ENCODE measurements at places on chromosomes 6 and 20.

GRCh38 chr20:13401596-13401995, 180.5 kb downstream of the ISM1 start:
- DNase-seq: no peak

GRCh38 chr6:167146977-167147376, 10.8 kb downstream of the GPR31 start:
- no peak for DNase-seq

- DNase-seq: no peak
Measured at GRCh38 chr6:111477481-111477938, 5.5 kb downstream of the REV3L start.

GRCh38 chr6:14804785-14805210, 441.1 kb upstream of the JARID2 start:
- DNase-seq: peak; percentile 96

DNA sequence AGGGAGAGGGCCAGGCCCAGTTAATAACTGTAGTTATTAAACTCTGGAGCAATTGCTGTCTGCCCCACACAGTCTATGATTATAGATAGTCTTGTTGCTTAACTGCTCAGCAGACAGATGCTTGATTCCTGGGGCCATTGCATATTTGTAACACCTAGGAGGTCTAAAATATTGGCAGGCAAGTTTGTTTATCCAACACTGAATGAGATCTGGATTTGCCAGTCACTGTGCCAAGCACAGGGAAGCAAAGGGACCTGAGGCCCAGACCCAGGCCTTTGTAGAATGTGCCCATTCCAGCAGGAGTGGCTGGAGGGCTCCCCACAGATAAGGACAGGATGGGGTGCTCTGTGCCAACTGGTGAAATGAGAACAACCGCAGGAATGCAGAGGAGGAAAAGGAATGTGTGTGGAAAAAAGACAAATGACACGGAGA, 17.6 kb upstream of the ENTPD6 start:
- peak; percentile 6 for DNase-seq

- DNase-seq: no peak
Measured at GRCh38 chr6:21143645-21144044, 449.9 kb upstream of the SOX4 start.

DNA sequence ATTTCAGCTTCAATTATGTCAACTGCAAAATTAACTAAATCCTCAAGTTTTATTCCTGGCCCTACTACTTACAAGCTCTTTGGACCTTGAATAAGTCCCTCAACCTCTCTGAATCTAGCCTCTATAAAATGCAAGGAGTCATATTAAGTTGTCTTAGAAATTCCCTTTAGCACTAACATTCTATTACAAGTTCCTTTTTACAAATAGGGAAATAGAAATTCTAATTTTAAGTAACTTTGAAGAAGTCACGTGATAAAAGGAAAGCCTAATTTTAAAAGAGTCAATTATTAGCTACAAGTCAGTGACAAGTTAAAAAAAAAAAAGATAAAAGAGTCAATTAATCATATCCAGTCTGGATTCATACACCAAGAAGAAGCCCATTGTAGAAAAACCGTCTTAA, 24.6 kb upstream of the GTF3C6 start:
- DNase-seq: no peak

DNA sequence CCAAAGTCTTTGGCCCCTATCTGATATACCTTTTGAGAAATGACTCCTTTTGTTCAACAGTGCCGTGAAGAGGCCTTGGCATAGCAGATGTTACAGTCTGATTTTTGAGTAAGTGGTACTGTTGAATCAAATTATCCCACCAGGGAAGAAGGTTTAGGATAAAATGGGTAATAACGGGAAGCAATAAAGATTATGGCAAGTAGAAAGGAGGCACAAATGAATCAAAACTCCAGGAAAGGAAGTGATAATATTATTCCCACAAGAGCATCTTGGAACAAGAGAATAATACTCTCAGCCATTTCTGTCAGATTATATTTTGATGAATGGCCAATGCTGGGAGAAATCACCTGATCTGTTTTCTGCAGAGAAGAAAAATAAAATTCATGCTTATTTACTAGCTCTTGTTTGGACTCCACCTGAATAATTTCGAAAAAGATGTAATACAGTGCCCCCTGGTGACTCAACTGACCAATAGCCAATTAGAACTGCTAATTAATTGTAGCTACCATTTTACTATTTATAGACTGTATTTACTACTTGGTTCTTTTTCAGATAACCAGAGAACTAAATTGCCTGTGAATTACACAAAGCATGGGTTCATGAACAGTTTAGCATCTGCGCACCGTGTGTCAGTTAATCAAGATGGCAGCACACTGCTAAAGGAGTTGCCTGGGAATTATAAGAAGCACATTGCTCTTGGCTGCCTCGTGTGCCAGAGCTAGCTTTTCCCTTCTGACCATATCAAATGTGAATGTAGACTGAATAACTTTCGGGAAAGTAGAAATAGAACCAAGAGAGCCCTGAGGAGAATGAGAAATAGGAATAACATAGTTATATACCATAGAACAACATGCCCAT, 78.5 kb upstream of the TRDN start:
- DNase-seq: peak; percentile 6

DNA sequence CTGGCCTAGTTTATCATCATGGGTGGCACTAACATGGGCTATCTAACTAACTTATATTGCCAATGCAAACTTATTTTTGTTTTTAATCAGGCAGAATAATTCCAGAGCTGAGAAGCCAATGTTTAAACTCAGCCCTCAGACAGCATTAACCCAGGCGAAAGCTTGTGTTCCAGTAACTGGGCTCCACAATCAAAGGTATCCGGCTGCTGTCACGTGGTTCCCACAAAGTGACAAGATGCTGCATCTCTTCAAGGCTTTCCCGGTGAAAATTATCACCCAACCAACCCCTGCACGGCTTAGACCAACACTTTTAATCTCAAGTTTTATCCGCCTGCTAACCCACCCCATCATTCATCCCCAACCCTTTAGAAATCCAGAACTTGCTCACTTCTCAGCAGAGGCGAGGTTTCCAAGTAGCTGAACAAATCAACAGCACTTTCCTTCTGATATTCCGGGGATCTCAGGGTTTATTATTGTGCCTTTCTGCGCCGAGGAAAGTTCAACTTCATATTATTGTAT, 885 bp downstream of the MTCL3 start:
- no peak for DNase-seq

Data from fibroblast of skin of abdomen (primary cell).